Fibroblast of villous mesenchyme (primary cell): ENCODE measurements at places on chromosomes 6 and 20. TPM values are rescaled to one million over a fixed set of nuclear protein-coding genes. Genes with fewer than 3 reads are reported as not detected.

GRCh38 chr20:2176946-2177345, 75.3 kb downstream of the STK35 start:
- DNase-seq = no peak

GRCh38 chr6:66128243-66128642, 421.2 kb upstream of the EYS start:
- no peak for DNase-seq

The CRISP3 gene
- not detected in 2 replicates for total RNA-seq

GRCh38 chr6:123527406-123527805, 109.3 kb downstream of the TRDN start:
- no peak for DNase-seq

DNA sequence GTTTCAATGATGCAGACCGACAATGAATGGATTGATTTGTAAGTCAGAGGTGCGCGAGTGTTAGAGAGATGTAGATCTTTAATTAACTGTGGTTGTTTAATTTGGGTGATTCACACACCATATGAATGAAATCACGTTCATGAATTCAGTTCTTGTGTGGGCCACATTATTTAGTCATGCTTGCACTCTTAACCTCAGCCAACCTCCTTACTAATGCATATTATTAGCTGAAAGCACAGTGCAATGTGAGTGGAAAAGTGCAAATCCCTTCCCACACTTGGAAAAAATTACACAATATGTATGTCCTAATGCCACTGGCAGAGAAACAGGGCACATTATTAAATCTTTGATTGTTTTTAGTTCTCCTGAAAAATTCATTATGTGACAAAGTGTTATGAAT, 512.5 kb downstream of the BCKDHB start:
- DNase-seq = no peak

DNA sequence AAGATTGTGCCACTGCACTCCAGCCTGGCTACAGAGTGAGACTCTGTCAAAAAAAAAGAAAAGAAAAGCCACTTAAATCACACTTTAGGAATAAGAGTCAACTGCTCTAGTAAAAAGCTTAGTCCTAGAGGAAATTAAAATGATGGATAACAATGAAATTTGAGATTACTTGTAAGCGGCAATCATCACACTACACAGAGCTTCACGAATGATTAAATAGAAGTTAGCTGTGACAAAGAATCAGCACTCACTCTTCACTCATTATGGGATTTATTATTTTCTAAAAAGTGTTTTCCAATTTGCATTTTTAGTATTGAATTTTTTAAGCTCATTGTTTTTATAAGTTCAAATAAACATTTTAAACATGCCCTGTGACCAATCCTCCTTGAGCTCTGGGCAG, 718.0 kb downstream of the UTRN start:
- no peak for DNase-seq
